Stimulated activated CD8-positive, alpha-beta memory T cell treated with anti-CD3 and anti-CD28 coated beads, Interleukin-15, amount 100 ng/mL, for 4 hours (primary cell): ENCODE measurements at places on chromosomes 3 and 15.

DNA sequence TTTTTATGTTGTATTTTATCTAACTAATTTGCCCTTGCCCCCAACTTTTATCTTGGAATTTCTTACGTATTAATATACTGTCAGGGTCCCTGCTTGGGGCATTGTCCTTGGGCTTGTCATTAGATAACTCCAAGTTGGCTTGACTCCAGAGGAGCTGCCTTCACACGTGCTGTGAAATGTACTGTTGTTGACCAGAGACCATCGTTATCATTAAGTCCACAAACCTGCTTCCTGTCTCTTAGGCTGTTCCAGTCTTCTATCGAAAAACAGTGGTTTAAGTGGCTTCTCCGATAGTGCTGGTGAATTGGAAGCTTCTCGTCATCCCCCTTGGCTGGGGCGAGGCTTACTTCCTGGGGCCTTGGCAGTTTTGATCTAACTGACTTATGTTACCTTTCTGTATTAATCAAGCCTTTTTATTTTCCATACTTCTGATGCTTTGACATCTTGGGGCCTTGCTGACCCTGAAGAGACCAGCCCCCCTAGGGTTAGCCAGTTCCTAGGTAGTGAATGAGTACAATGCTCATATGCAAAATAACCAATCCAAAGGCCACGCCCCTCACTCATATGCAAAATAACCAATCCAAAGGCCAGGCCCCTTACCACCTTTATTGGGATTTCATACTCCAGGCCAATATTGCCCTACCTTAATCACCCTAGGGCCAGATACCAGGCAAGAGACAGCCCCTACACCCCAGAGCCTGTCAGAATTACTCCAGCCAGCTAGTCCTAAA is 164.5 kb downstream of the IGF1R start:
- DNase-seq = no peak

- no peak for DNase-seq
These were observed 177.3 kb downstream of the GAP43 start for GRCh38 chr3:115800489-115801075.

GRCh38 chr3:16004812-16005211 is 169.7 kb upstream of the GALNT15 start:
- no peak for DNase-seq

DNA sequence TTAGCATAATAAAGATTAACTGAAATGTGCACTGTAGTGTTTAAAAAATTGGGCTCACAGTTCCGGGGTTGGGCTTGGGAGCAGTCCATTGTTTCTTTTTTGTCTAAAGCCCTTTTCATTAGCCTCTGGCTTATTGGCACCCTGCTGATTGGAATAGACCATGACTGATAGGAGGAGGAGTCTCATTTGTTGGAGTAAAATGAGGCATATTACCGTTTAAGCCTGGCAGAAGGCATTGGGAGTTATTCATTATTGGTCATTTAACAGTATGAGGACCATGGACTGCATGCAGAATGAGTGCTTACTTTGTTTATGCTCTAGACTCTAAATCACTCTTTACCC is 139.0 kb upstream of the CGNL1 start:
- DNase-seq = no peak

GRCh38 chr3:36214460-36214859 is 165.8 kb upstream of the STAC start:
- DNase-seq = no peak

- DNase-seq = no peak
These were observed 3.3 kb downstream of the TMEM108 start for GRCh38 chr3:133041524-133041829.

- DNase-seq = no peak
These were observed 150.2 kb upstream of the MLF1 start for GRCh38 chr3:158420654-158421396.
